Fibroblast of pulmonary artery (primary cell): ENCODE measurements at places on chromosomes 2 and 18.

- no peak for DNase-seq
Measured at GRCh38 chr2:239012228-239012627, 164.3 kb downstream of the TWIST2 start.

DNA sequence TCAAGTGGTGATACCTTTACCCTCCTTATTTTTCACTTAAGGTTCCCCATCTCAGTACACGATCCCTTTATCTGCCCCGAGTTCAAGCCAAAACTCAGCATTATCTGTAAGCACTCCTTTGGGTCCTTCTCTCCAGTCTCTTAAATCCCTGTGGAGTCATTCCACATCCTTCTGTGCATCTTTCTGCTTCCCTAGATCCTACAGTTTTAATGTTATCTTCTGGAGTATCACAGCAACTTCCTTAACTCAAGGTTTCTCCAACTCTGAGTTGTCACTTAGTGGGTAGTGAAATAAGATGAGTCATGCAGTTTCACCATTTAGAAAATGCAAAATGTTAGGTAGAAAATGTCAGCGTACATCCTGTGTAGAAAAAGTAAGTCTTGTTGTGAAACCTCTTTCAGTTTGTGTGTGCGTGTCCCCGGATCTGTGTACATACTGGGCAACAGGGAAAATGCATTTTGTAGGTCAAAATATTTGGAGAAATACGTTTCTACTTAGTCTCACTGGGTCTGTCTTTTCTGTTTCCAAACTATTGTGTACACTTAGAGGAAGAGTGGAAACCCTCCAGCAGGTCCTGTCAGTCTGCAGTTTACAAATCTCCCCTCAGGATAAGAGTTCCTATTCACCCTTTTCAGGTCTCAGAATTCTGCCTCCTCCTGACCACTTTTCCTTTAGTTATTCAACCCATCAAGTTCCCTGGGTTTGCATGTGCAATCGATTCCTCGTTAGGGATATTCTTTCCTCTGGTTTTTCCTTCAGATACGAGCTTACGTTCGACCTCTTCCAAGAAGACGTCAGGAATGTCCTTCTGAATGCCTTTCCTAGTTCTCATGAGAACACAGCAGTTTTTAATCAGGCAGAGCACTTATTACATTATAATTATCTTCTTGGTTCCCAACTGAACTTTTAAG, 154.8 kb downstream of the TGIF1 start:
- DNase-seq: peak; percentile 99

DNA sequence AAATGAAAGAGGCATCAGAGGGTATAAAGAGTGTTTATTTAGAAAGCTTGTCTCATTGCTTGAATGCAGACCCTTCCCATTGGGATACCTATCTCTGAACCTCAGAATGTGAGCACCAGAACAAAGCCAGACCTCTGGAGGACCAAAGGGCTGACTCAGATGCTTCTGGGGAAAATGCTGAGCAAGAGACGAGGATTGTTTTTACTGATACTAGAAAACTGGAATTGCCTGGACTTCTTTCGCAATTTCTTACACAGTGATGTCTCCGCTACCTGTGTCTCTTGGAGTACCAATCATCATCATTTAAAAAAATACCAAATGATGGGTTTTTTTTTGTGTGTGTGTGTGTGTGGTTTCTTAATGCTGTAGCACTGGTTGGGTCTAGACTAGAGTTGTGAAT, 55.6 kb upstream of the CCDC85A start:
- no peak for DNase-seq

DNA sequence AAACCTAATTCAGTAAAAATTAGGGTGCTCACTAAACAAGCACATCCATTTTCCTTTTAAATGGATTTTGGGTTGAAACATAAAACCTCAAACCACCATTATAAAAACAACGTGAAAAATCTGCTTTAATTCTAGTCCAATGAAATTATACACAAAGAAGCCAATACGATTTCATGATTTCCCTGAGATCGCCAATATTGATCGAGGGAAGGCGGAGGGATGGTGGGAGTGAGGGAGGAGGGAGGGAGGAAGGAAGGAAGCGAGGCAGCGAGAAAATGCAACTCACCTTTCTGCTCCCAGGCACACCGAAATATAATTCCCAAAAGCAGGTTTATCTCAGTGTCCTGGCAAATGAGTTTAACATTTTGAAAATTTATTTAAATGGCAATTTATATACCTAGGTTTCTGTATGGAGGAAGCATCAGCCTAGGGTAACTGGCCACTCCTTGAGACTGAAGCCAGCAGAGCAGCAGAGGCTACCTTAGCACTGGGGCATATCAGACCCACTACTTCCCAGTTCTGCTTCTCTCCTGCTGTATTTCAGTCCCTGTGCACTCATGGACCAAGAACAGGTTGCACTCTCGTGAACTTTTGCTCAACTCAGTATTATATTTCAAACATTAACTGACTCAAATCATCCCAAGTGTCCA, 2.3 kb upstream of the ONECUT2 start:
- no peak for DNase-seq

- no peak for DNase-seq
Measured at GRCh38 chr2:228699888-228700287, 518.4 kb upstream of the SPHKAP start.

- no peak for DNase-seq
Measured at GRCh38 chr2:11212645-11213044, 57.4 kb downstream of the SLC66A3 start.

GRCh38 chr2:85695691-85696668, 1.8 kb downstream of the GNLY start:
- DNase-seq: no peak

- peak; percentile 59 for DNase-seq
Measured at GRCh38 chr2:9249020-9249800, 42.6 kb downstream of the ASAP2 start.

- DNase-seq: peak; percentile 2
Measured at GRCh38 chr2:216849987-216850386, 9.9 kb downstream of the TNP1 start.

DNA sequence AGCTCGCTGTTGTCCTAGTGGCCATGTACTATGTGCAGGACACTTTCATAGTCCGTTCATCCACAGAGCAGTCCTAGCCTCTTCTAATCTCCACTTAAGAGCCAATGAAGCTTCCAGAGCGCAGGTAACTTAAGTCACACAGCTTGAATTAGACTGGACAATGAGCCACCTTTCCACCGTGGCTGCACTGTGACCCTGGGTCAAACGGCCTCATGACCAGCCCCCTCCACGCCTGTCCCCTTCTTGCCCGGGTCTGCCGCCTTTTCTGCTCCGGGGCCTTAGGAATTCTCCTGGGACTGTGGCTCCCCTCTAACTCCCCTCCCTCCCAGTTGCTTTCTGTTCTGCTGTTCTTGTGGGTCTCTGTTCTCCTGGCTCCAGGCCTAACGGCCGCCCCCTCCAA, 8.4 kb upstream of the PRKCE start:
- DNase-seq: no peak
